Activated B cell treated with CpG ODN at 0.5 μM for 24 hours (primary cell): ENCODE measurements at places on chromosomes 7 and 10.

DNA sequence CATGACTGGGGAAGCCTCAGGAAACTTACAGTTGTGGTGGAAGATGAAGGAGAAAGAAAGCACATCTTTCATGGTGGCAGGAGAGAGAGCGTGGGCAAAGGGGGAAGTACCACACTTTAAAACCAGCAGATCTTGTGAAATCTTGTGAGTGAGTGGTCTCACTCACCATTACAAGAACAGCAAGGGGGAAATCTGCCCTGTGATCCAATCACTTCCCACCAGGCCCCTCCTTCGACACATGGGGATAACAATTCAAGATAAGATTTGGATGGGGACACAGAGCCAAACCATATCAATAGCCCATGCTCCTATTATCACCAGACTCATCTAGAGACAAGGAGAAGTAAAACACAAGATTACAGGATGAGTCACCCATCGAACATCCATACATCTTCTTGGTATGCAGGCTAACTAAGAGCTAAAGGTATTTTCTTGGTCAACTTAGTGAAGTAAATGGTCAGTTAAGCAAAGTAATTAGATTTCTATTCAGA lies 55.3 kb upstream of the YAE1 start:
- no peak for DNase-seq

DNA sequence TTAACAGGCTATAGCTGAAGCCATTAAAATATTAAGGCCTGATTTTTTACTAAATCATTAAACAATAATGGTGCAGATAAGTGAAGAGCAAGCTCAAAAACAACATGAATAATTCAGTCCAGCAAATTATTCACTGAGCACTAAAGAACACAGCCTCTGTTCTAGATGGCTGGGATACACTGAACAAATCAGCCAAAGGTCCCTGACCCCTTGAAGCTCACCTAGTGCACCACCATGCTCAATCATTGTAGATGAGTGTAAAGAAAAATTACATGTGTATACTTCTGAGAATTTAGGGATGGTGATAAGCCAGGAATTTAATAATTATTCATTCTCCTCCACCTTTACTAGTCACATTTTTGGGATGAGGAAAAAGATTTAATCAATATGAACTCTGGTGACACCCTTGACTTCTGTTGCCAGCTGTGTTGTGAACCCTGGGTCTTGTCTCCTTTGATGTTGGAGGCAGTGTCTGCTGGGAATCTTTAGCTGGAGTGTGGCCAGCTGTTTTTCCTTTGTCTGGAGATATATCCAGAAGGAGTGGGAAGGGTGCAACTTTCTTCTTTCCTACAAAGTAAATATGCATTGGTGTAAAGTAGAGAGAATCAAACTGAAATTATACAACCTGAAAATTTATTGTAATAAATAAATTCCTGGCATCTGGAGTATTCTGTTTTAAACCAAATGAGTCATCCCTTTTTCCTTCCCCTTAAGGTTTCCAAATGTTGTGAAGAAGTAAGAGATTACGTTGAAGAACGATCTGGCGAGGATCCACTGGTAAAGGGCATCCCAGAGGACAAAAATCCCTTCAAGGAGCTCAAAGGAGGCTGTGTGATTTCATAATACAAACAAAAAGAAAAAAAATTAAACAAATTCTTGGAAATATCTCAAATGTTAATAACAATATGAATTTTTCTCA lies 4.0 kb downstream of the GNGT1 start:
- DNase-seq = no peak

DNA sequence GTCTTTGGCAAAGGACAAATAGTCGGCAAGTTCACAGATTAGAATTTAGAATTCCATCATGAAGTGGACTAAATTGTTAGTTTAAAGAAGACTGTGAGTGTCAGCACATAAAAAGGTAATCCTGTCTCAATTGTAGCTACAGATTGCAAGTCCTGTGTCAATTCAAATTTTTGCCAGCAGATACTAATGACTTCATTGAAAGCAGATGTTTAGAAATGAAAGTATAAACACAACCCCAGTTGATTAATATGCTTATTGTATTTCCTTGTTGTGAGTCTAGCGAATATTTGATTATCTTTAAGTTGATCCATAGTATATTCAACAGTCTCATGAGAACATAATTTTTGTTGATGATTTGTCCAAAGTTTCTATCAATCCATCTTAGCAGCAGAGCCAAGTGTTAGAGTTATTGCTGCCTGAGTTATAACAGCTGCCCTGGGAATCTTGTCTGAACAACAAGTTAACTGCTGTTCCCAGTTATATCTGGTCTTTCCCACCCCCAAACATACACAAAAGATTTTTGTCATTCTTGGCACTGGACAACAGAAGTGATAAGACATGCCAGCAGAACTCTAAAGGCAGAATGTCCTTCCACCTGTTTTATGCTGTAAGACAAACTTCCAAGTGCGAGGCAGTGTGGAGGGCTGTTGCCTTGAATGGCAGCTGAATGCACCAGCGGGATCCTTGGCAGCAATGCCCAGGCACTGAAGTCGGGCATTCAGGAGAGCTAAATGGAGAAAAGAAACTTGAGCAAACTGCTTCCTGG lies 21.3 kb upstream of the HERPUD2 start:
- DNase-seq = no peak

GRCh38 chr7:104480529-104480928 lies 152.1 kb downstream of the LHFPL3 start:
- no peak for DNase-seq

DNA sequence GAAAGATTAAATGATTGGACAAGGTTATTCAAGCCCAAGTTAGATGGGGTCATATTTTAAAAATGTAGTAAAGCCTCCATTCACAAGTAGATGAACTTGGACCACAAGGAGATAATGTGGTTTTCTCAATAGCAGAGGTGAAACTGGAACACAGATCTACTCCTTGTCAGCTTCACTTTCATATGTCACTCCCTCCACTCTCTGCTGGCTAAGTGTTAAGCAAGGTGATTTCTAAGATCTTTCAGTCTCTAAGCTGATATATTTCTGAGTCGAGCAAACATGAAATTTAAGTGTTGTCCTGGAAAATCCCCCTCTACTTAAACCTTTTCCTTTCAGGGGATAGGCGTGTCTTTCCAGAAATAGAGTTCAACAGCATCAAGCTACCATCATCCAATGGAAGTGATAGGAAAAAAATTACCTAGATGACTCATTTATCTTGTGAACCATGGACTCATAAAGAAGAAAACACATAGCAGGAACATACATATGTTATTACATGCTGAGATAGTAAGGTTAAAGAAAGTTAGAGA lies 275.0 kb downstream of the PTEN start:
- DNase-seq = no peak

GRCh38 chr10:64486149-64486548 lies 964.9 kb downstream of the REEP3 start:
- DNase-seq = no peak

DNA sequence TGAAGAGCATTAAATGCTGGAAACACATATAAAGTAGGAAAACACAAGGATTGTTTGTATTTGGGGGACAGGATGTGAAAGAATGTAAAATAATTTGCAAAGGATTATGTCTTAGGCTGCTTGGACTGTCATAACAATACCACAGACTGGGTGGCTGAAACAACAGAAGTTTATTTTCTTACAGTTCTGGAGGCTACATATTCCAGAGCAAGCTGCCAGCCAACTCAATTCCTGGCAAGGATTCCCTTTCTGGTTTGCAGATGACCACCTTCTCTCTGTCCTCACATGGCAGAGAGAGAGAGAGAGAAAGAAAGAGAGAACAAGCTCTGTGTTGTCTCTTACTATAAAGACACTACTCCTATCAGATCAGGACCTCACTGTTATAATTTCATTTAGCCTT lies 8.8 kb upstream of the LAMB4 start:
- no peak for DNase-seq
